ENCODE measurements at places on chromosomes 6 and 20.

DNA sequence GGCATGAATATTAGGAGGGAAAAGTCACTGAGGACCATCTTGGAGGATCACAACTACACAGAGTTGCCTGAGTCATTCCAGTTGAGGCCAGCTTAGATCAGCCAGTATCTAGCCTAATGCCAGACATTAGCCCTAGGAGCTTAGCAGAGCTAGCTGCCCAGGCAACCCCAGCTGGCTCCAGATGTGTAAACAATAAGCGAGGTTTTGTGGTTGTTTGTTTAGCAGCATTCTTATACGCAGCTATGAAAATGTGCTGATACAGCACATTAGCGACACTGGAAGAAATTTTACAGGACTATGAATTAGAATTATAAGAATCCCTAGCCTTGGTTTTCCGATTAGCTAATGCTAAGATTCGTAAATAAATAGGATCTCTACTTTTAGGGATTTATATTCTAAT lies 59.3 kb downstream of the BTBD3 start:
- DNase-seq: no peak

- DNase-seq: no peak
Measured at GRCh38 chr6:82182756-82183155, 64.8 kb downstream of the IBTK start.

- DNase-seq: no peak
Measured at GRCh38 chr20:19504251-19504650, 253.8 kb upstream of the RIN2 start.

DNA sequence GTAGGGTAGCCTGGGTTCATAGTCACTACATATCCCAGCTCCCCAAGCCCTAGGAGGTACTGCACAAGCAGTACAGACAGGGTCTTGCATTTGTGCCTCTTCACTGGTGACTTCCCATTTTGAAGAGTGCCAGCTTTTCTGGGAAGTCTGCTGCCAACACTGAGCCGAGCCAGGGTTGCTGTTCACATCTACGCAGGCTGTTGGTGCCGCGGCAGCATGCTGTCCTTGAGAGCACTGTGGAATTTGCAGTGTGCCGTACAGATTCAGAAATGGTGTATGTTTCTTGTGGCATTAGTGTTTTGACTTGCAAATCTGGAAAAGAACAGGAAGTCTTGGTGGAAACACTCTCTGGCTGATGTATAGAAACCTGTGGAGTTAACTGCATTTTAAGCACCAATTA lies 67.5 kb downstream of the JARID2 start:
- no peak for DNase-seq
